Cardiac septum (tissue), 1 donor: ENCODE measurements at places on chromosomes 2 and 18. TPM values are rescaled to one million over a fixed set of nuclear protein-coding genes. Genes with fewer than 3 reads are reported as not detected.
A peak's percentile ranks its signal among the peaks of the same experiment; 100 is the strongest.

The APCDD1 gene
- total RNA-seq = 9.9 TPM

The TTL gene
- total RNA-seq = 54.1 TPM

- DNase-seq = no peak
Observed at GRCh38 chr2:196685792-196686191, 46.3 kb downstream of the CCDC150 start.

- peak; percentile 68 for DNase-seq
Observed at GRCh38 chr2:240603846-240604245, 17.3 kb downstream of the CAPN10 start.

- DNase-seq = no peak
Observed at GRCh38 chr2:181957668-181958067, 28.0 kb upstream of the PPP1R1C start.

DNA sequence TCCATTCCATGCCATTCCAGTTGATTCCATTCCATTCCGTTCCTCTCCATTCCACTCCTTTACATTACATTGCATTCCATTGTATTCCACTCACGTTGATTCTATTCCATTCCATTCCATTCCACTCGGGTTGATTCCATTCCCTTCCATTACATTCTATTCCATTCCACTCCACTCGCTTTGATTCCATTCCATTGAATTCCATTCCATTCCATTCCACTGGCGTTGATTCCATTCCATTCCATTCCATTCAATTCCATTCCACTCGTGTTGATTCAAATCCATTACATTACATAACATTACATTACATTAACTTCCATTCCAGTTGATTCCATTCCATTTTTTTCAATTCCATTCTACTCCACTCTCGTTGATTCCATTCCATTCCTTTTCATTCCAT is 1142.8 kb downstream of the RPIA start:
- no peak for DNase-seq
